Activated B cell treated with CpG ODN at 0.5 μM for 24 hours (primary cell): ENCODE measurements at places on chromosomes 1 and 21.

DNA sequence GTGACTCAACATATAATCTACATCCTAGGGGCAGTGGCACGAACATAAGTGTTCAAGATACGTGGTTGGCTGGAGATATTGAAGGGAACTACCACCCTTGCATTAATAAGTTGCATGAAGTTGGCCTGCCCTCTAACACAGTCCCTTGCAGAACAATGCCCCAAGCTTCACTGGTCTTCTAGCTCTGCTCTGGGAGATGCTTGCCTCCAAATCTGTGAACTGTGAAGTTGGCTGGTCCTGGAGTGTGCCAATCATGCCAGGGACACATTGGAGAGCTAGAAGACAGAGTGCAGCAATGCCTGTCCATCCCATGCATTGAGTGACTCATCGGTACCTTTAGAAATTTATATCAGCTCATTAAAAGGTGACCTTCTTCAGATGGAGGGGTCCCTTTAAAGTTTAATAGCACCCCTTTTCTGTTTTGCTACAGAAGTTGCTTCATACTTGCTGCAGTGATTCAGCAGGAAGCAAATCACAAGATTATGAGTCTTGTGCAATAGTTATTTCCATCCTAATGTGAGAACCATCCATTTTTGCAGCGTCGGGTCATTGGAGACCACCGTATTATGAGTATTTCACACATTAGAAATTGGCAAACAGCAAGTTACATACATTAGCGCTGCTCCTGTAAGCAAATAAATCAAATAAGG, 55.2 kb upstream of the KAZN start:
- DNase-seq: no peak

- DNase-seq: peak; percentile 57
Measured at GRCh38 chr1:9455487-9456234, 83.6 kb upstream of the SLC25A33 start.

GRCh38 chr1:236455243-236455642, 61.2 kb downstream of the EDARADD start:
- no peak for DNase-seq

- no peak for DNase-seq
Measured at GRCh38 chr21:45387506-45387905, 17.5 kb upstream of the COL18A1 start.

- no peak for DNase-seq
Measured at GRCh38 chr1:80776266-80776665, 1024.5 kb upstream of the ADGRL2 start.

GRCh38 chr1:40153073-40153770, 8.0 kb upstream of the RLF start:
- DNase-seq: no peak

DNA sequence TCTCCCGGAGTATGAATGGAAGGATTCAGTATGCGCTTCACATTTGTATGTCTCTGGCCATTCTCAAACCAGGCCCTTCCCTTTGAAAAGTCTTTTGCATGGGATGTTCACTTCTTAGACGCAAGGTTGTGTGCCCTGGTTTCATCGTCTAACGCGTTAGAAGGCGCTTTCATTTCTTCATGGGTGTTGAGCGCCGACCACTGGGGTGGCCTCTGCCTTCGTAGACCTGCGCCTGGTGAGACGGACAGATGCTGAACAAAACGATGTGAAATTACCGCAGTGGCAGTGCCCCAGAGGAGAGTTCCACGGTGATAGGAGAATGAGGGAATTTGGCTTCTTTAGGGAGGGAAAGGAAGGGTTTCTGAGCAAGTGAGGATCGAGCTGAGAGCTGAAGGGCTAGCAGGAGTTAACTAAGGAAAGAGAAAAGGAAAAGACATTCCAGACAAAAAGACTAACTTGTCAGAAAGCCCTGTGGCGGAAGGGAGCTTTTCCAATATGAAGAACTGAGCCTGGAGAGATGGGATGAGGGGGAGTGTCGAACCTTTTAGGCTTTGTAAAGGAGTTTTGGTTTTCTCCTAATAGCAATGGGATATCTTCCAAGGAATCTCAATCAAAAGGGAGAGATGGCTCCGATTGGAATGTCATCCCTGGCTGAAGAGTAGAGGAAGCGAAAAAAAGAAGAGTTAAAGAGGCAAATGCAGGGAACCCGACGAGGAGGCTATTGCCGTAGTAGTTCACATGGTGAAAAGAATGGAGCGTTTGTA, 951 bp downstream of the GGPS1 start:
- peak; percentile 37 for DNase-seq

DNA sequence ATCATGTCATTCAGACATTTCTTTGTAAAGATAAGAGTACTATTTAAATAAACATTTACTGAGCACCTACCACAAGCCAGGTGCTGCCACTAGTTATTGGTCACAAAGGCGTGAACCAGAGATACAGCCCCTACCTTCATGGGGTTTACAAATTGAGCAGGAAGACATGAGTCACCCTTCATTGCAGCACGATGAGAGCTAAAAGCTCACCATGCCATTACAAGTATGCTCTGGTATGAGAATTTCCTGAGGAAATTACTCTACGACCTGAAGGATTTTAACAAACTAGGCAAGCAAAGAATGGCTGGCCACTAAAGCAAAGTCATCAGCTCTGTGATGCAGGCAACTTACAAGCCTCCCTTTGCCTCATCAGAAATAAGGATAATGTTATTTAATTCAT, 346.8 kb downstream of the BRINP2 start:
- DNase-seq: no peak

GRCh38 chr1:222995620-222996309, 147.3 kb downstream of the TLR5 start:
- DNase-seq: no peak

DNA sequence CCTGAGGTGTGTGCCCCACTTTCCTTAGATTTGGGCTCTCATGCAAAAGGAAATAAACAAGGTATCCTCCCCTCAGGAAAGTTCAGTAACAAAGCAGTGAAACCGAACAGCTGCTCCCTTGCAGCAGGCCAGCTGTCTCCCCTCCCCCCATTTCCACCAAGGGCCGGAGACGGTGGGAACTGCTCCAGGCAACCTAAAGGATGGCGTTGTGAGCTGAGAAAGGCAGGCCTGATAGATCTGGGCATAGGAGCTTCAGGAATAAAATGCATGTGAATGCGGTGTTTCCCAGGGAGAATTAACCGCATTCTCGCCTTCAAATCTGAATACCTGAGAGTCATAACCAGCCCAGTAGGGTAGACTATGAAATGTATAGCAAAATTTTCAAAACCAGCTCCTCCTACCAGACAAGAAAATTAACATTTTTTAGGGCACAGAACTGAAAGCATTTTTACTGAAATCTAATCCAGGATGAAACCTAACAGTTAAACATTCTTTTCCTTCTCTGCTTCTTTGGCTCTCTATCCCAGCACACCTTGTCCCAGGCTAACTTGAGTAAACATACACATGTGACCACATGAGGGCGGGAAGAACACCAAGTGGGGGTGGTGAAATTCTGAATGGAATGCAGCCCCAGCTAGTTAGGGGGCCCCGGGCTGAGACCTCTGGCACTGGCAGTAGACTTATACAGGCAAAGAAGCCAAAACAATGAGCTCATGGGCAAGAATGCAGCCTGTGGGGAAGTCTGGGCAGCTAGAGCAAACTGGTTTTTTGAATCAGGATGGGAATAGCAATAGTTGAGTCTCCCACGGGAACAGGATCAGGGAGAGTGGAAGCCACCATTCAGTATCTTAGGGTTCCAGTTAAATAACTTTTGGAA, 11.5 kb downstream of the MCL1 start:
- DNase-seq: no peak

DNA sequence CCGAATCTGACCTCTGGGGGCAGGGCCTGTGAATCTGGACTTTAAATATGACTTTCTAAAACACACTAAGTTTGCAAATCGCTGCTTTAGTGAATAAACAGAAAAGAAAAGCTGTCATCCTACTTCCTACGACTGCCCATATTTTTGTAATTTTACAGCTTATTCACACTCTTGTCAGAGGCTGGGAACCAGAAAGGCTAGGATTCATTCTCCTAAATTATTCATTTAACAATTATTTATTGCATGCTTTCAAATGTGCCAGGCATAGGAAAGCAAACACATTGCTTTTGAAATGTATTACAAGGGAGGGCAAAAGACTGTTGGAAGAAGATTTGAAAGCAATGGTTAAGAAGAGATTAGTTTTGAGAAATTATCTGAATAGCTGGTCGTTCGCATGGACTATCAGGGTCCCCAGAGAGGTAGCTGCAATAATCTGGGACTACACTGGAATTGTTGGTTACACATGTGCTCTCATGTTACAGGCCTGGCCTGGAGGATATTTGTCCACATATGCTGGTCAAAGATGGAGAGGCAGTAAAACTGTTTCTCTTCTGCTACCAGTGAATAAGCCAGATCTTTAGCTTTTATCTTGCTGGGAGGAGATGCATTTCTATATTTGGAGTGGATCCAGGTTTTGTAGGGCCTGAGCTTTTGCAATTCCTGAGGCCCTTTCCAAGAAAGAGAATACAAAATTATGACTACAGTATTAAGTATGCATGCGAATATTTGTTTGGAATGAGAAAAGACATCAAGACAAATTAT, 29.6 kb upstream of the SFPQ start:
- DNase-seq: no peak

DNA sequence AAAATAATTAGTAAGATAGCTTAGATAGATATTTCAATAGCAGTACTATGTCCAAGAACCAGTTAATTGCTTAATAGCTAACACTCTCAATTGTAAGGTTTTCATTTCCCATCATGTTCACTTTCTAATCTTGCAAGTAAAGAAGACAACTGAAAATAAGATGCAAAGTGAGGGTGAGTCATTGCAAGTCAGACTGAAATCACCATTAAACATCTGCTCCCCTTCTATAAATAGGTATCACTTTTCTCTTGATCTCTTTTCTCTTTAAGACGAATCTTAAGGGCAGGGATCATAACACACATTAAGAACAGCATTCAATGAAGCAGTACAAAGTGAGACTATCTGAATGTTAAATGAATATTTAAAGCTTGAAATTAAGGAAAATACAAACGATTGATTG, 40.4 kb downstream of the UBR4 start:
- DNase-seq: no peak

DNA sequence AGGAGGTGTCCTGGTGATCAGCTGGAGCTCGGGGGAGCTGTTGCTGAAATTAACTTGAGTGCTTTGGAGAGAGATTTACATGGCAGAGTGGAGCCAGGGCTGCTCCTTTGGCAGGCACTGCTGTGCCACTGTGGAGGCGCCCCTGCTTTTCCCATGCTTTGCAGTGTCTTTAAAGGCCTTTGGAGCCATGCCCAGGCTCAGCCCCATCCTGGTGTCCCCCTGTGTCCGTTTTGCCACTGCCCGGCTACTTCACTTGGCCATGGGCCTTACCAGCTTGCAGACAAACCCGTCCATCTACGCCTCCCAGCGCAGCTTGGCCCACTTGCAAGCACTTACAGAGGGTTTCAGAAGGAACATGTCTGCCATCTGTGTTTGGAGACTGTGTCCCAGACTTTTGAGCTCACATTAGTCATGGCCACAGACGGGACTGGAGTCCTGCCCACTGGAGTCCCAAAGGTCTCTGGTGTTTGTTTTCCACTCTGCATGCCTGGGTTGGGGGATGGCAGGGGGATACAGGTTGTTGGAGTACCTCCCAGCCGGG, 18.2 kb upstream of the LAMTOR5 start:
- no peak for DNase-seq

DNA sequence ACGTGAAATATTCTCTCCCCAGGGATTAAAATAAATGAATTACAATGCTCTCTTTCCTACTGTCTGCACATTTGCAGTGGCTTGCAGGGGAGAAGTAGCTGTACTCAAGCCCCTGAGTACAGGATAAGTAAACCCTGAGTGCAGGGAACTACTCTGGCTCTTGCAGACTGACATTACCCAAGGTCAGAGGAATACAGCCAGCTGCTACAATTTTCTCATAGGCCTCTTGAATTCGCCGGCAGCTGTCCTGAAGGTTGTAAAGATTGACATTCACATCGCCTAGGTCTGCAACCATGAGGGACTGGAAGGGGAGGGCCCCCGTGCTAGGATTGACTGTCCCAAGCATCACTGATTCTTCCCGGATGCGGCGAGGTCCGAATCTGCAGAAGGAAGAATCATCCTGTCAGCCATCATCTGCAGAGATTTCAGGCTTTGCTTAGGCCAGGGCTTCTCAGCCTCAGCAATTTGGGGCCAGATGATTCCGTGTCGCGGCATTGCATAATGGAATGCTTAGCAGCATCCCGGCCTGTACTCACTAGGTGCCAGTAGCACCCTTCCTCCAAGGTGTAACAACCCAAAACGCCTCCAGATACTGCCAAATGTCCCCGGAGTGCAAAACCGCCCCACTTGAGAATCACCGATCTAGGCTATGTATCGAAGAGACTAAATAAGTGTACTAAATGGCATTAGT, 1.7 kb downstream of the AGMAT start:
- no peak for DNase-seq

DNA sequence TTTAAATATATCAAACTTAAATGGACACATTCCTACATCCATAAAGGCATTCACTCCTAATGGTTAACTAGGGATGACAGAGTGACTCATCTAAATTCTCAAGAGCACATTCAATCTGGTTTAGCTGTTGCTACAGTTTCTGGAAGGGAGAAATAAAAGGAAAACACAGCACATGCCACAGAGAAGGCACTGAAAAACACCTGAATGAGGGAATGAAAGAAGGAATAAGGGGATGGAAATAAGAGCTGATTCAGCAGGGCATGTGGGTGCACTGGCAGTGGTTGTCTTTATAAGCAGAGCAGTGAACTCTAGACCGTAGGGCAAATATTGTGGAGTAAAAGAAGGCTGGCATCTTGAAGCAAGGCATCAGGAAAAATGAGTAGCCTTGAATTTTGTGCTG, 79.3 kb downstream of the LHX4 start:
- no peak for DNase-seq

GRCh38 chr21:35738347-35738961, 321.9 kb downstream of the SETD4 start:
- DNase-seq: no peak

GRCh38 chr21:39518055-39518846, 66.5 kb downstream of the SH3BGR start:
- DNase-seq: no peak

- DNase-seq: no peak
Measured at GRCh38 chr1:30837653-30838052, 70.9 kb downstream of the SDC3 start.

GRCh38 chr1:162666006-162666645, 33.9 kb downstream of the DDR2 start:
- DNase-seq: no peak

GRCh38 chr1:15410884-15411245, 1.2 kb downstream of the EFHD2 start:
- no peak for DNase-seq

GRCh38 chr1:229195246-229195645, 75.7 kb upstream of the RAB4A start:
- no peak for DNase-seq
